ENCODE measurements at places on chromosomes 11 and 22.

GRCh38 chr11:75474240-75474639 is 41.2 kb upstream of the KLHL35 start:
- DNase-seq = no peak

DNA sequence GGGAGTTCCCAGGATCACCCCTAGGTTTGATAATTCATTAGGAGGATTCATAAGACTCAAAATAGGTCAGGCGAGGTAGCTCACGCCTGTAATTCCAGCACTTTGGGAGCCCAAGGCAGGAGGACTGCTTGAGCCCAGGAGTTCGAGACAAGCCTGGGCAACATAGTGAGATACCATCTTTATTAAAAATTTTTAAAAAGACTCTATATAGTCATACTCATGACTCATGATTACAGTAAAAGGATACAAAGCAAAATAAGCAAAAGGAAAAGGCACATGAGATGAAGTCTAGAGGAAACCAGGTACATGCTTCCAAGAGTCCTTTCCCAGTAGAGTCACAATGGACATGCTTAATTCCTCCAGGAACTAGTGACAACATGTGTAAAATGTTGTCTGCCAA is 13.9 kb upstream of the PTS start:
- DNase-seq = no peak

DNA sequence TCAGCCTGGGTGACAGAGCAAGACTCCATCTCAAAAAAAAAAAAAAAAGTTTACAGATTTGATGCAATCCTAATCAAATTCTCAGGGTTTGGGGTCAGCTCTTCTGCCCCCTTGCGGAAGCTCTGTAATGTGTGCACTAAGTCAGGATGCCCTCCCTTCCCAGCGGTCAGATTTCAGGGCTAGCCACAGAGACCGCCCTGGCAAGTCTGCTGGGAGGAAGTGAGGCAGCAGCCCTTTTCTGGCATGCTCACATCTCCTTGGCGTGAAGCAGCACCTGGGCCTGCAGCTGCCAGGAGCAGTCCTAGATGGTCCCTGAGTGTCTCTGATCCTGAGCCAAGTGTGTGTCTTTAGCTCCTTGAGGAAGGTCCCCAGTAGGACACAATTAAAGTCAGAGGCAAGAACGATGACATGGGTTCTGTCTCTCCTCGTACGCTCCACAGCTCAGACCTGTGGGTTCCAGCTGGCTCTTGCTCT is 10.9 kb upstream of the APOBEC3C start:
- DNase-seq = peak; percentile 71

- DNase-seq = no peak
Observed at GRCh38 chr11:10122326-10123197, 171.5 kb downstream of the SBF2 start.

DNA sequence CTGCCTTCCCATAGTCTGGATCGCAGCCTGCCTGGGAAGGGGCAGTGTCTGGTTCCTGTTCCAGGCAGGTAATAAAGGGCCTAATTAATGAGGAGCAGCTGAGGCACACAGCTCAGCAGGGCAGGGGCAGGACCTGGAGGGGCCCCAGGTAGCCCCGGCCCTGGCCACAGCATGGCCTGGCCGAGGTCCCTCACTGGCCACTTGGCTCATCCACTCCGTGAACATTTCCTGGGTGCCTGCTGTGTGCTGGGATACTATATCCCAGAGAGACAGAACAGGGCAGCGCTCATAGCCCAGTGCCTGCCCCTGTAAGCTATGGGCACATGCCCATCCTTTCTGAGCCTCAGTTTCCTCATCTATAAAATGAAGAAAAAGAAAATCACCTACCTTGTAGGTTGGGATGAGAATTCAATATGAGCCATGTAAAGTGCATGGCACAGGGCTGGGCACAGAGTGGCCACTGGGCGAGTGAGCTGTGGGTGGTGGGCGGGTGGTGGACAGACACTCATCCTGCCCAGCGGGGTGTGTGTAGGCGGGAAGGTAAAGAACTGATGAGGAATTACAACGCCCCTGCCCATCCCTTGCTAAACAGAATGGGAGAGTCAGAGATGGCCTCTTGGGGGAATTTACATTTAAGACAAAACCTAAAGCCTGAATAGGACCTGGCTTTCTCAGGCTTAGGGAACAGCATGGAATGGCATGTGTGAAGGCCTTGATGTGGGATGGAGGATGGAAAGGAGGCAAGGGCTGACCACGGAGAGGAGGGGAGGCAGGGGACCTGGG is 9.2 kb downstream of the MYRF start:
- no peak for DNase-seq

- DNase-seq = no peak
Observed at GRCh38 chr11:95267601-95268213, 36.7 kb upstream of the SESN3 start.

- DNase-seq = no peak
Observed at GRCh38 chr11:107427569-107428180, 29.9 kb downstream of the CWF19L2 start.

- DNase-seq = peak; percentile 24
Observed at GRCh38 chr22:33715237-33715985, 204.9 kb downstream of the LARGE1 start.

GRCh38 chr11:68150037-68150436 is 28.8 kb upstream of the CHKA start:
- DNase-seq = no peak

- peak; percentile 62 for DNase-seq
Observed at GRCh38 chr11:4626207-4627099, 10.8 kb upstream of the OR51D1 start.

DNA sequence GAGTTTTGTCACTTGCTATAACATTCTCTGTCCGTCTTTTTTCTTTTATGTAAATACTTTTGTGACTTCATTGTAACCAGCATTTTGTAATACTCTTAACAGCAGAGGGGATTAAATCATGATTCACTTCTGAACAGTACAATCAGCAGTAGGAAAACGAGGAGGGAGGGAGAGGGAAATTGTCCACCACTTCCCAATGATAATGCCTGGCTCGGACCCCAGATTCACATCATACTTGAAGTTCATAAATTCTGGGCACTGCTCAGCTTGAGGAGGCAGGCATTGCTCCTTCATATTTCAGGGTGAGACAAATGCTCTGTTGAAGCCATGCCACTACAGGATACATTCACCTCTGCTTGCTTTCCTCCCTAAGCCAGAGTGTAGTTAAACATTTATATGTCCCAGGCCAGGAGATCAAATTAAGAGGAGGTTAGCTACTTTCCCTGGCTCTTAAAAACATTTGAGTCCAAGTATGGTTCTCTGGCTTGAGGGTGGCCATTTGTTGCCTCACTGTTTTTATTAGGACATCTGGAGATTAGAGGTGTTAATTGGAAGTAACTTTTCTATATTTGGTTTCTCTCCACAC is 129.0 kb upstream of the LDLRAD3 start:
- DNase-seq = no peak

DNA sequence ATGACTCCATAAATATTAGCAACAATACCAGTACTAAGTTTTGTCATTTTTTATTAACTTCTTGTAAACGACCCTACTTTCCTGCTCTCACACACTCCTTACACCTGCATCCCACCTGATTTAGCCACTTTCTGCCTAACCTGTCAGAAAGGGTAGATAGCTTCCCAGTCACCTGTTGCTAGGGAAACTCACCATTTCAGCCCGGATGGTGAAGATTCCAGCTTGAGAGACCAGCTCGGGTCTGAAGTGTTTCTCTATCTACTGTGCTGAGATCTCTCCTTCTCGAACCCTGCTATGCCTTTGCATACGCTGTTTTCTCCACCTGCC is at the start of gene PARVG:
Gene PARVG (plus strand): TSS at position 220 of the 327 bp plus-strand sequence. CDS start 2,405 bp downstream, outside the sequence.
- DNase-seq = no peak

- no peak for DNase-seq
Observed at GRCh38 chr11:44377121-44377520, 67.2 kb upstream of the ALX4 start.

DNA sequence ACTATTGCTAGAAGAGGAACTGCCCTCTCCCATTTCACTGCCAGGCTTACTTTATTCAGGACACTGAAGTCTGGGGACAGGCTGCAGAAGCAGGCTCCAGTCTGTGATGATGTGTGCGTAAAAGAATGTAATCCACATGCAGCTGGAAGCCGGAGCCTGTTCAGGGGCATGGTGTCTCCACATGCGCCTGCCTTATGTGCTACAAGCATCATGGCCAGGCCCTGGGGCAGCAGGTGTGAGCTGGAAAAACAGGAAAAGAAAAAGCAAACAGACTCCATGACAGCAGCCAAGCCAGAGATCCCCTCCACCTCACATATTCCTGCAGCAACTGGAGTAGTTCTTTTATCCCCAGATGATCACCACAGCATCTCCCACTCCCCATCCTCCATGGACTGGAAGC is 33.4 kb downstream of the ARFGAP2 start:
- no peak for DNase-seq

- no peak for DNase-seq
Observed at GRCh38 chr11:4017129-4017528, 77.5 kb upstream of the RRM1 start.

GRCh38 chr11:31817621-31818424 is 6.7 kb upstream of the PAX6 start:
- no peak for DNase-seq

DNA sequence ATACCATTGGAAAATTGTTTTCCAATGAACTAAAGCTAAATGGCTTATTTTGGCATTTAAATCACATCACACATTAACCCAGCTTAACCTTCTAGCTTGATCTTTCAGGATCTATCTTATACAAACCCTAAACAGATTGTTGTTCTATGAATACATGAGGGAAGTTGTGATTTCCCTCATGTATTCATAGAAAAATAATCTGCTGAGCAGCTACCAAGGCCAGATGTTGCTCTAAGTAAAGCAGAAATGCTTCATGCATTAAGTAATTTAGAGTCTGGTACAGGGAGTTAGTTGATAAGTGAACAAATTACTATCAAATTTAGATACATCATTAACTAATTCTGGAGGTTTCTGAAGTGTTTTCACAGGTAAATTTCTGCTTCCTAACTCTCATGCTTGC is 204.6 kb upstream of the ANO3 start:
- no peak for DNase-seq

- DNase-seq = no peak
Observed at GRCh38 chr11:108632041-108632704, 32.7 kb upstream of the DDX10 start.

- no peak for DNase-seq
Observed at GRCh38 chr22:23544852-23545251, 35.2 kb downstream of the IGLL1 start.

- no peak for DNase-seq
Observed at GRCh38 chr11:123608371-123608770, 46.1 kb downstream of the SCN3B start.

GRCh38 chr11:100592619-100593260 is 94.3 kb upstream of the ARHGAP42 start:
- DNase-seq = no peak

DNA sequence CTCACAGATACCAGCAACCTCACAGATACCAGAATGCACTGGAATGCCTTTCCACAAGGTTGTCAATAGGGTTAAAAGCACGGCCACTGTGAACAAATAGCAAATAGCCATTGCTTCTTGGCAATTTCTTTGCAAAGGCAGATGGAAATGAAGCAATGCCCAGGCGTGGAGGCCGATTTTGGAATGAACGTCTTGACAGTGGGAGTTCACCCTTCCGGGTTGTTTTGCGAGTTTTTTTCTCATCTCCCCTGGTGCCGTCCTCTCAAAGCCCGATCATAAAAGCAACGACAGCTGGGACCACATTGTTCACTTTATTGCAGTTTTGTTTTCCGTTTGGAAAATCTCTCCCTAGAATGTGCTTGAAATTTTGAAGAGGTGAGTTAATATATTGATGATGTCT is 38.0 kb upstream of the CD82 start:
- no peak for DNase-seq

GRCh38 chr11:134481135-134481534 is 69.1 kb upstream of the B3GAT1 start:
- DNase-seq = no peak

DNA sequence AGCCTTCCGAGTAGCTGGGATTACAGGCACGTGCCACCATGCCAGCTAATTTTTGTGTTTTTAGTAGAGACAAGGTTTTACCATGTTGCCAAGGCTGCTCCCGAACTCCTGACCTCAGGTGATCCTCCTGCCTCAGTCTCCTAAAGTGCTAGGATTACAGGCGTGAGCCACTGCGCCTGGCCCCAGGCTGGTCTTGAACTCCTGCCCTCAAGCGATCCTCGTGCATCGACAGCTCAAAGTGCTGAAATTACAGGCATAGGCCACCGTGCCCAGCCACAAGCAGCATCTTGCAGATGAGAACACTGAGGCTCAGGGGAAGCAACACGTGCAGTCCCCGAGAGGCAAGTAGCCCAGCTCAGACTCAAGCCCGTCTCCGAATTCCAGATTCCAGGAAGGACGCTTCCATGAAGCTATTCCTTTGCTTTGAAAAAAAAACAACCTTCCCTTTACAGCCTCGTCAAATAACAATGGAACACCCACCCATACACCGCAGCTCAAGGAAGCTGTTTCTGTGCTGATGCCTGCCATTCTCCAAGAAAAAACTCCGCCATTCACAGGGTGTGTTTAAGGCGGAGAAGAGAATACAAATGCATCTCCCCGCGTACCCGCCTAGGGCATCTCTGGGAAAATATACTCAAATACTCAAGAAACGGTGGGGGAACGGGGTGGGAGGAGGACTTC is 34.5 kb upstream of the PDGFB start:
- no peak for DNase-seq

DNA sequence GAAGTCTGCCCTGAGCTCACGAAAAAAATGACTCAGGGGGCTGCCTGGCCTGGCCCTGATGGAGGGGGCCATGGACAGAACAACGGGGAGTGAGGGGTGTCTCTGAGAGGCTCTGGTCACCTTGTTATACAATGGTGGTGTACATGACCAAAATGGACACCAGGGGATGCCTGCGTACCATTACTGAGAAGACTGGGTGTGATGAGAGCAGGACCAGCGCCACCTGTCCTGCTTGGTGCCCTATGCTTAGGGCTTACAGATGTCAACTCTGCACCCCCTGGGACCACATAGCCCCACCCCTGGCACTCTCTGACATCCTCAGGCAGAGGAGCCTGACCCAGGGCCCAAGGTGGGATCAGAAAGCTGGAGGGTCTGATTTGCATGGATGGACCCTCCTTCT is 104.8 kb downstream of the ZNF280B start:
- DNase-seq = no peak

DNA sequence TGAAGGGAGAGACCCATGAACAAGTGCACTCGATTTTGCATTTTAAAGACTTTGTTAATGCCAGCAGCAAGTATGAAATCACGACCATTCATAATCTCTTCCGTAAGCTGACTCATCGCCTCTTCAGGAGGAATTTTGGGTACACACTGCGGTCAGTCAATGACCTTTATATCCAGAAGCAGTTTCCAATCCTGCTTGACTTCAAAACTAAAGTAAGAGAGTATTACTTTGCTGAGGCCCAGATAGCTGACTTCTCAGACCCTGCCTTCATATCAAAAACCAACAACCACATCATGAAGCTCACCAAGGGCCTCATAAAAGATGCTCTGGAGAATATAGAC is 5.9 kb downstream of the SERPIND1 start:
- no peak for DNase-seq

GRCh38 chr22:50314081-50314454 is 6.6 kb upstream of the PLXNB2 start:
- DNase-seq = no peak
